ENCODE measurements at places on chromosomes 5 and 9.

- H3K4me1 ChIP-seq, result no peaks in the 10 kb centered on the region
- DNase-seq, result no peak
- no peaks in the 10 kb centered on the region for H3K27me3 ChIP-seq
Measured at GRCh38 chr9:128479262-128479661, 23.5 kb downstream of the ODF2 start.

DNA sequence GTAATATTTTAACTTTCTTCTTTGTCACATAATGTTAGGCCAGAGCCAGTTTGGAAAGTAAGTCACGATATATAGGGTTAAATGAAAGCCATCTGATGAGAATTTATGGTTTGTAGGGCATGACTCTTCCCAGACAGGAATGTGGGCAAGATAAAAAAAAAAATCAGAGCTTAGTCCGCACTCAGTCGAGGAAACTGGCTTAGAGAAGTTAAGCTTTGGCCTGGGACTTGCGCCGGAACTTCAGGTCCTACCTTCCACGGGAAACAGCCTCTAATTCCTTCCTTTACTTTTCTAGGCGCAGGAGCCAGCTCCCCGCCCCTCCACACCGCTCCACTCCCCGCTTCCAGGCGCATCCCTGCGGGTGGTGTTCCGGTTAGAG lies 475 bp downstream of the DDX31 start:
- peaks cover 37% of the 10 kb centered on the region for H3K4me1 ChIP-seq
- H3K4me3 ChIP-seq, result peak overlapping the region; percentile 91
- H3K36me3 ChIP-seq, result peaks cover 1% of the 10 kb centered on the region
- no peak for DNase-seq

GRCh38 chr9:18980189-18980588 lies 52.8 kb downstream of the SAXO1 start:
- peaks cover 1% of the 10 kb centered on the region for H3K27me3 ChIP-seq
- H3K27ac ChIP-seq, result no peak overlapping the region
- H3K36me3 ChIP-seq, result peaks cover 10% of the 10 kb centered on the region
- H3K4me1 ChIP-seq, result peaks cover 52% of the 10 kb centered on the region

DNA sequence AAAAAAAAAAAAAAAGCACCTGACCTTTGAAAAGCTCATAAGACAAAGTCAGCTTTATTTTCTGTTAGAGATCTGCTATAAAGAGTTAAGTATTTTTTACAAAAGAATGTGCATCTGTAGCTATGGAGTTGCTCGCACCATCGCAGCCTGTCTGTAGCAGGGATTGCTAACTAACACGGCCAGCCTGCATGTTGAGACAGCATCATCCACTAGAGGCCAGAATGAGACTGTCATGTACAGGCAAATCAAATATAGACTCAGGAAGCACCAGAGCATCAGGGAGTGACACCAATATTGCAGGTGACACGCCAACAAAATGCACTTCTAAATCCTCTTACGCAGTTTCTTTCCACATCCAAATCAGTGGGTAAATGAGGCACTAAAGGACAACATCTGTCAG lies 136.3 kb upstream of the RASEF start:
- H3K27me3 ChIP-seq, result peaks cover 50% of the 10 kb centered on the region
- no peak overlapping the region for H3K27ac ChIP-seq
- DNase-seq, result no peak
- H3K4me3 ChIP-seq, result no peak overlapping the region
- H3K4me1 ChIP-seq, result peaks cover 2% of the 10 kb centered on the region

GRCh38 chr5:96256795-96257470 lies 176.1 kb downstream of the PCSK1 start:
- no peaks in the 10 kb centered on the region for H3K27me3 ChIP-seq
- no peak overlapping the region for H3K4me3 ChIP-seq
- no peaks in the 10 kb centered on the region for H3K36me3 ChIP-seq
- peak overlapping the region; percentile 44 for H3K27ac ChIP-seq
- no peak for DNase-seq

All from mesothelial cell of epicardium (in vitro differentiated cells).